ENCODE measurements at places on chromosomes 3 and 15.

- H3K36me3 ChIP-seq, result peaks cover 4% of the 10 kb centered on the region
- H3K4me1 ChIP-seq, result 0 out of 2 replicates have a peak, but pooled peaks cover 2% of the 10 kb centered on the region
- no peaks in the 10 kb centered on the region for H3K27me3 ChIP-seq
- peak overlapping the region; percentile 89 for H3K4me3 ChIP-seq
These were observed 595 bp downstream of the PDCD7 start for GRCh38 chr15:65132878-65133547.

- no peaks in the 10 kb centered on the region for H3K36me3 ChIP-seq
- H3K27me3 ChIP-seq, result peaks cover 3% of the 10 kb centered on the region
- no peak for DNase-seq
- no peak overlapping the region for H3K4me3 ChIP-seq
- H3K27ac ChIP-seq, result no peak overlapping the region
- H3K4me1 ChIP-seq, result no peaks in the 10 kb centered on the region
These were observed 12.4 kb downstream of the HES1 start for GRCh38 chr3:194148383-194148782.

GRCh38 chr15:49148727-49149126 lies 6.7 kb downstream of the COPS2 start:
- H3K36me3 ChIP-seq, result 0 out of 2 replicates have a peak, but pooled peaks cover 6% of the 10 kb centered on the region
- H3K27me3 ChIP-seq, result no peaks in the 10 kb centered on the region
- no peak overlapping the region for H3K27ac ChIP-seq
- H3K4me1 ChIP-seq, result no peaks in the 10 kb centered on the region
- peak overlapping the region; percentile 6 for H3K4me3 ChIP-seq

DNA sequence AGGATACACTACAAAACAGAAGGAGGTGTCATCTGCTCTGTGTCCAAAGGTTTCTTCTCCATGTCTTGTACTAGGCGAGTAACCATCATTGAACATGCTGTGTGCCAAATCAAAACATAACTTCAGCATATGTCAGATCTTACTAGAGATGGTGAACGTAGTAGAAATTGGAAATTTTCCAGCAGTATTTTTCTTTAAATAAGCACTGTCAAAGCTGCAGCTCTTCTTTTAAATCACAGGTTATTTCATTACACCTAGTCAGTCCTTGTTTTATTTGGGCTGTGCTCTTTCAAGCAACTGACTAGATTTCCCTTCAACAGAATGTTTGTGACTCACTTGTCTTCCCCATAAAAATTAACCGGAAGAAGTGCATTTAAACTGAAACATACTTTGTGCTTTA lies 46.5 kb downstream of the MSL2 start:
- H3K27me3 ChIP-seq, result no peaks in the 10 kb centered on the region
- peak overlapping the region; percentile 10 for H3K27ac ChIP-seq
- H3K36me3 ChIP-seq, result peaks cover 26% of the 10 kb centered on the region
- no peaks in the 10 kb centered on the region for H3K4me1 ChIP-seq

GRCh38 chr15:64233299-64233698 lies 70.5 kb upstream of the PPIB start:
- no peaks in the 10 kb centered on the region for H3K4me1 ChIP-seq
- no peaks in the 10 kb centered on the region for H3K27me3 ChIP-seq
- no peak overlapping the region for H3K4me3 ChIP-seq
- H3K27ac ChIP-seq, result no peak overlapping the region
- no peak for DNase-seq

GRCh38 chr15:98776607-98777281 lies 128.4 kb downstream of the IGF1R start:
- DNase-seq, result peak; percentile 67
- H3K36me3 ChIP-seq, result no peaks in the 10 kb centered on the region
- peaks cover 24% of the 10 kb centered on the region for H3K4me1 ChIP-seq
- H3K27me3 ChIP-seq, result no peaks in the 10 kb centered on the region

DNA sequence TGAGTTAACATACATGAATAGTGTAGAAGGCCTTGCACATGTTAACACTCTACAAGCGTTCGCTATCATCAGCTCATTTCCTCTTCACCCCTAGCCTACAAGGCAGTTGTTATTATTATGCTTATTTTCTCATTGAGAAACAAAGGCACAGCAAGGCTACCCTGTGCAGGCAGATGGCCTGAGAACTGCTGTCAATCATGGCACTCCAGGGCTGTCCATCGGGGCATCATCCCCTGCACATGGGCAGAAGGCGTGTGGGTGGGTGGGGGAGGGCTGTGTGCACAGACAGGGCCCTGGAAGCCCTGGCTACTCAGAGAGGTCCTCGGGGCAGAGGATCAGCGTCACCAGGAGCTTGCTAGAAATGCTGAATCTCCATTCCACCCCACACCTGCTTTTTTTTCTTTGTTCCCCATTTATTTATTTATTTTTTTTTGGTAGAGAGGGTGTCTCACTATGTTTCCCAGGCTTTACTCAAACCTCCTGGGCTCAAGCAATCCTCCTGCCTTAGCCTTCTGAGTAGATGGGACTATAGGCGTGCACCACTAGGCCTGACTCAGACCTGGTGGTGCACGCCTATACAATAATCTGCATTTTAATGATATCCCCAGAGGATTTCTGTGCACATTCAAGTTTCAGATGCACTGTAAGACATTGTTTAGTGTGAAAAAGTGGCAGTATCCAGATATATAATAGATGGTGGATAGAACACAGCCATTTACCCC lies 9.6 kb upstream of the ZXDC start:
- H3K4me1 ChIP-seq, result no peaks in the 10 kb centered on the region
- no peak overlapping the region for H3K4me3 ChIP-seq
- no peaks in the 10 kb centered on the region for H3K27me3 ChIP-seq
- H3K36me3 ChIP-seq, result no peaks in the 10 kb centered on the region

DNA sequence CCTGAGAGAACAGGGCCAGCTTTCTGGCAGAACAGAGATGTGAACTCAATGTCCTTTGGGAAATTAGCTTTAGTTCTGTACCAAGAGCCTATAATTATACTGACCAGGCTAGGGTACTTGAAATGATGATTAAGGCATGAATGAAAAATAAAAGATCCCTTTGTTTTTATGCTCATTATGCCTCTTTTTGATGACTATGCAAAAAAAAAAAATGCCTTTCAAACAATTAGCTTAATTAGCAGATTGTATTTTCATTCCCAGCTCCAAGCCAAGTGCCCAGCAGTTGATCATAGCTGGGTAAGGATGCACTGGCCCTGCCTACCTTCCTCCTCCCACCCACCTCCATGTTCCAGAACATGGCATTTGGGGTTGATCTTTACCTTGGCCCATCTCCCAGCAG lies 56.8 kb downstream of the LYZL4 start:
- no peaks in the 10 kb centered on the region for H3K36me3 ChIP-seq
- H3K4me1 ChIP-seq, result no peaks in the 10 kb centered on the region
- H3K27ac ChIP-seq, result no peak overlapping the region
- no peaks in the 10 kb centered on the region for H3K27me3 ChIP-seq

- H3K4me1 ChIP-seq, result no peaks in the 10 kb centered on the region
- no peak overlapping the region for H3K4me3 ChIP-seq
- DNase-seq, result no peak
- H3K27ac ChIP-seq, result no peak overlapping the region
- no peaks in the 10 kb centered on the region for H3K27me3 ChIP-seq
- H3K36me3 ChIP-seq, result no peaks in the 10 kb centered on the region
These were observed 572.0 kb upstream of the NR2F2 start for GRCh38 chr15:95758451-95758850.

DNA sequence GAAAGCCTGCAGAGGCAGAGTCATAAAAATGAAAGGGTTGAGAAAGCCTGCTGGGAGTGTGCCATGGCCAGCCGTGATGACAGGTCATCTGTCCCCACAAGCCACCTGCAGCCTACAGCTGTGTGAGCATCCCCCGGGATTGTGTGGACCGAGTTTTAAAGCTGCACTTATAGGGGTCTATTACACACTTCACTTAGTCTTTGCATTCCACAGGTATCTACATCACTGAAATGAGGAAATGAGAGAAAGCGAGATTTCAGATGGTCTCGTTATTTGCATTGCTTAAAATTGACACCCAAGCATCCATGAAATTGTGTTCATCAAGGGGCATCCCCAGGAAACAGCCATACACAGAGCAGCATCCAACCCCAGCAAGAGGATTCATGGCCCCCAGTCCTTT lies 137.6 kb upstream of the TRIM42 start:
- H3K4me3 ChIP-seq, result no peak overlapping the region
- H3K27me3 ChIP-seq, result no peaks in the 10 kb centered on the region
- DNase-seq, result no peak
- H3K27ac ChIP-seq, result no peak overlapping the region

DNA sequence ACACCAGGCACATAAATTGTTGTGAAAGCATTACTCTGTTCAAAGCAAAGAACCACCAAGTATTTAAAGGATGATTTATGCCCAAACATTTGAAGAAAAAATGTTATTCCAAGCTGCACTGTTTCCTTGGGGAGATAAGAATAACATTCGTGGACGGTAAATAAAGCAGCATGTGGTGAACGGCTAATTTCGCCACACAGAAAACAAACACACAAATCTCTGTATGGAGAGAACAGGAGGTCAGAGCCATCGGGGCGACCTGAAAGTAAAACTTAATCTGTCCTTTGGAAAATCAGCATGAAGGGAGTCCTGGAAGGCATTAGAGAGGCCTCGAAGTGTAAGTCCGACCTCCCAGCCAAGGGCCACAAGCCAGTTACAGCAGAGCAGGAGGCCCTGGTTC lies 27.1 kb upstream of the GABRG3 start:
- no peak overlapping the region for H3K4me3 ChIP-seq
- no peaks in the 10 kb centered on the region for H3K4me1 ChIP-seq
- H3K27ac ChIP-seq, result no peak overlapping the region
- no peak for DNase-seq

DNA sequence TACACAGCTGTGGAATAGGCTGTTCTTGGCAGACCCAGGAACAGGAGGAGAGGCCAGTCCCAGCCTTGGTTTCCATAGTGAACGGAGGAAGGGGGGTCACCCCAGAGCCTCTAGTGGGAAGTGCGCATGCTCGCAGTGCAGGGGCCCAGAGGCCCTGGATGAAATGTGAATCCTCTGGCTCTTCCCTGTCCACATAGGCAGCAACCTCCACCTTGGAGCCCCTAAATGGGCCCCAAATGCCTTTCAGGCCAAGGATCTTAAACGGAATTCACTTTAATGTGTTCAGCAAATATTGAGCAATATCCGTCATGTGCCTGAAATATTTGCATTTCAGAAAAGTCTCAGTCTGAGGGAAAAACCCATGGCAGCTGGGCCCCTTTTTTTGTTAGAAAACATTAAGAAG lies 3.3 kb upstream of the NDN start:
- no peaks in the 10 kb centered on the region for H3K4me1 ChIP-seq
- H3K27me3 ChIP-seq, result no peaks in the 10 kb centered on the region
- no peak for DNase-seq
- no peaks in the 10 kb centered on the region for H3K36me3 ChIP-seq

DNA sequence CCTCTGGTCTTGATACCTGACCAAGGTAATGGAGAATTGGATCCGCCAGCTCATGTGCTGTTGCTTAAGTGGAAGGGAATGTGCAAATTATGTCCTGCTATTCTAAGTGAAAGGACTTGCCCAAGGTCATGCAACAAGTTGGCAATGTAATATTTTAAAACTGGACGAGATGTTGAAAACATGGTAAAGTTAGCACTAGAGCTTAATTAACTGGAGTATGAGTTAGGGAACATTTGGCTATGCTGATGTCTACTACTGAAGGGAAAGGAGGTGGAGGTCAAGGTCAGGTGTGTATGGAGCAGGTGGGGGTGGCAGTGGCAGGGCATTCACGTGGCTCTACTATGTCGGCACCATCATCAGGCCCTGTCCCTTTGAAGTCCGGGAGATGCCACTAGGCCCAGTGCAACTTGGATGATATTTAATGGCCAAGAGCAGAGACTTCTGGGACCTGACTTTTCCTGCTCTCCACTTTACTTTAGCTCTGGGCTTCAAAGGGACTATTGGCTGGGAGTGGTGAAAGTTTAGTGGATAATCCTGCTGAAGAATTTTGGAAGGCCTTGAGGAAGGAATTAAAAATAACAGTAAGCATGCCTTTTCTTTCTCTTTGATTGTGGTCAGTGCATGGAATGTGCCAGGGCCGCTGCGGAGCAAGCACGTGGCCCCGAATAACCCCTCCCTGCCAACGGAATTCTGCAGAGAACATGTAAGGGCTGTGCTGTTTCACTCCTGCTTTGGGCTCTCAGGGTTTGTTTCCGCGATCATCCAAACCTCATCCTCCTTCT lies 14.9 kb downstream of the SMAD3 start:
- H3K27ac ChIP-seq, result peak overlapping the region; percentile 93
- DNase-seq, result no peak
- peaks cover 3% of the 10 kb centered on the region for H3K36me3 ChIP-seq
- no peaks in the 10 kb centered on the region for H3K27me3 ChIP-seq

DNA sequence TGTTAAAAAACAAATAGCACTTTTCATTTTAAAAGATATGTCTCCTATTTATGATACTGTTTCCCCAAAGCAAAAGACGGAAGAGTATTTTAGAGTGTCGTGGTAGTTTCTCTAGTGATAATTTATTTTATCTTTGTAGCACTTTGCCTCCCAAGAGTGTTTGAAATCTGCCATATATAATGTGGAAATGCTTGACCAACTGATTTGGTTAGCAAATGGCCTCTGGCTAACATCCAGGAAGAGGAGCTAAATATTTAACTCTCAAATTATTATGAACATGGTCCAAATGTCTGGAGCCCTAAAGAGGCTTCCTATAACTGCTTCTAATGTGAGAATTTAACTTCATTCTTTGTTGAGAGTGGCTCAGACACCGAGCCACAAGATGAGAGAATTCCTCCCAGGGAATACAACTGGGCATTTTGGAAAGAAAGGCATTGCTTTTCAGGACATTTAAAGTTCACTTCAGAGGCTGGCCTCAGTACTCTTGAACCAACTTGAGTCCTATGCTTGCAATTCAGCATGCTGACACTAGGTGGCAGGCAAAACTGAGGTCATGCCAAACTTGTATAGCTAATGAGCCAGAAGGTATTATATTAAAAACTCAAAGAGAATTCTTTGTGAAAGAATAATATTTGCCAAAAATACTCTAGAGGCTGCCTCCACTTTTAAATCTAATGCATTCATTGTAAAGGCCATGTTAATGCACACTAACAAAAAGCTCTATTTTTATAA lies 104.5 kb downstream of the RARB start:
- H3K27me3 ChIP-seq, result no peaks in the 10 kb centered on the region
- no peak for DNase-seq

GRCh38 chr3:21920421-21920861 lies 169.4 kb upstream of the ZNF385D start:
- H3K4me3 ChIP-seq, result no peak overlapping the region
- DNase-seq, result no peak
- H3K27me3 ChIP-seq, result no peaks in the 10 kb centered on the region
- H3K4me1 ChIP-seq, result no peaks in the 10 kb centered on the region
- no peaks in the 10 kb centered on the region for H3K36me3 ChIP-seq

DNA sequence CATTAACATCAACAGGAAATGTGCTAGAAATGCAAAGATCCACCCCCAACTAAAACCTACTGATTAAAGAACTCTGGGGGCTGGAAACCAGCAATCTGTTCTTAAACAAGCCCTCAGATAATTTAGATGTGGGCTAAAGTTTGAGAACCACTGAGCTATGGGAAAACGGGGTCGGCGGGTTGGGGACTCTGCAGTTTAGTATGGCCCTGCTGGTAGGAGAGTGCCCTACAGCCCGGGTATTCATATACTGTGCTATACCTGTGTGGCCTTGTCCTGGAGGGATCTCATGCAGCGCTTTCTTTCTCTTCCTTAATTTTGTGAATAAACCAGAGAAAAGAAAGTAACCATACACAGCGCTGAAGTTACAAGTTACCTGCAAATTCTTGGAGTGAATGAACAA lies 189.7 kb upstream of the GBE1 start:
- no peak for DNase-seq
- no peak overlapping the region for H3K4me3 ChIP-seq
- no peaks in the 10 kb centered on the region for H3K27me3 ChIP-seq
- H3K36me3 ChIP-seq, result no peaks in the 10 kb centered on the region

- no peak overlapping the region for H3K4me3 ChIP-seq
- peaks cover 7% of the 10 kb centered on the region for H3K4me1 ChIP-seq
- H3K36me3 ChIP-seq, result no peaks in the 10 kb centered on the region
- H3K27me3 ChIP-seq, result no peaks in the 10 kb centered on the region
These were observed 307.7 kb downstream of the TUSC7 start for GRCh38 chr3:117017135-117017894.

All from GM12878 (cell line).